A375 (cell line): ENCODE measurements at places on chromosomes 6 and 20. TPM values are rescaled to one million over a fixed set of nuclear protein-coding genes. Genes with fewer than 3 reads are reported as not detected.

Gene HRH3
- not detected in 2 replicates for total RNA-seq

Gene GSTA2
- not detected in 2 replicates for total RNA-seq

Gene LPIN3
- 1.7 and 2.5 TPM in 2 replicates for total RNA-seq

Gene VNN1
- total RNA-seq, result 0.08 TPM in 1 of 2 replicates, not detected in the other

Gene ZNF831
- not detected in 2 replicates for total RNA-seq

Gene B3GAT2
- 0.03 TPM in 1 of 2 replicates, not detected in the other for total RNA-seq
